ENCODE measurements at places on chromosomes 7 and 10.

- DNase-seq = no peak
Measured at GRCh38 chr10:59839576-59839975, 66.8 kb downstream of the CCDC6 start.

GRCh38 chr10:75035975-75036708 is 75.3 kb upstream of the SAMD8 start:
- no peak for DNase-seq

DNA sequence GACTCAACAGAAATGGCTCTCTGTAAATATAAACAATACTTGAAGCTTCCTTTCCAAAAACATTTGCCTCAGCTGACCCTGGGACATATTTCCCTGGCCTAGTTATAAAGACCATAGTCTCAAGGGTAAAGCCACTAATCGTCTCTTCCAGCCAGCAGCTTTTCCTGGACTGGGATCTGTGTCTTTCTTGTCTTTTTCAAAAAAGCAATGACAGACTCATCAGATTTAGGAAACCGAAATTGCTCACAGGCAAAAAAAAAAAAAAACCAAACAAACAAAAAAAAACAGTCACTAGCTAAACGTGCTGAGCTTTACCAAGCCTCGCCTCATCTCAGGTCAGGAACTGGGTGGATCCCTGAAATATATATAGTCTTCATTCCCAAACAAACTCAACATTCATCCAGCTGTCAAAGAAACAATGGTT is 23.5 kb downstream of the STN1 start:
- DNase-seq = no peak

DNA sequence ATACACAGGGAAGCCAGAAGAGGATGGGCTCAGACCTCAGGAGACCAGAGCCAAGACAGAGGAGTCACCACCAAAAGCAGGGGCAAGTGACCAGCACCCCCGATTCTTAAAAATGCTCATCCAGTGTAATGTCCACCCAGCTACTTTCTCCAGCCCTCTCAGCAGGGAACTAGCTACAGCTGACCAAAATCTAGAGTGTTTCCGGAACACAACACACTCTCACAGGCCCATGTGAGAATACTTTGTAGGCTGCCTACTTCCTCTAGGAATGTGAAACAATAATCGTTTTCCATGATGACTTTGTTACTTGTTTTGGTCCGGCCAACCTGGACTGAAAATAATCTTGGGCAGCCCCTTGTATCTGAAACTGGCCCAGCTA is 14.5 kb downstream of the PSAP start:
- no peak for DNase-seq

DNA sequence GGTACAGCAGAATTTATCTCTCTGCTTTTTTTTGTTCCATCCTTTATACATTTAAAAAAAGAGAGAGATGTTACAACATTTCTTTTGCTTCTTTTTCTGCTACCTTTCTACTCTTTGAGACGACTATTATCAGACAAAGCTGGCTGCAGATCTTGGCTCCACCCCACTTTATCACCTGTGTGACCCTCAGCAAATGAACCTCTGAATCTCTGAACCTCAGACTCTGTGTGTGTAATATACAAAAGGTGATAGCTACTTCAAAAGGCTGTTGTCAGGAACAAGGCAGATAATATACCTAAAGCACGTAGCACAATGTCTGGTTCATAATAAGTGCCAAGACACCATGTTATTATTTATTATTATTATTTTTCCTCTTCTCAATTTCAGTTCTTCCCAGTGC is 32.6 kb upstream of the UBE2D1 start:
- DNase-seq = no peak

- no peak for DNase-seq
Measured at GRCh38 chr10:6877722-6878392, 297.8 kb upstream of the PRKCQ start.

DNA sequence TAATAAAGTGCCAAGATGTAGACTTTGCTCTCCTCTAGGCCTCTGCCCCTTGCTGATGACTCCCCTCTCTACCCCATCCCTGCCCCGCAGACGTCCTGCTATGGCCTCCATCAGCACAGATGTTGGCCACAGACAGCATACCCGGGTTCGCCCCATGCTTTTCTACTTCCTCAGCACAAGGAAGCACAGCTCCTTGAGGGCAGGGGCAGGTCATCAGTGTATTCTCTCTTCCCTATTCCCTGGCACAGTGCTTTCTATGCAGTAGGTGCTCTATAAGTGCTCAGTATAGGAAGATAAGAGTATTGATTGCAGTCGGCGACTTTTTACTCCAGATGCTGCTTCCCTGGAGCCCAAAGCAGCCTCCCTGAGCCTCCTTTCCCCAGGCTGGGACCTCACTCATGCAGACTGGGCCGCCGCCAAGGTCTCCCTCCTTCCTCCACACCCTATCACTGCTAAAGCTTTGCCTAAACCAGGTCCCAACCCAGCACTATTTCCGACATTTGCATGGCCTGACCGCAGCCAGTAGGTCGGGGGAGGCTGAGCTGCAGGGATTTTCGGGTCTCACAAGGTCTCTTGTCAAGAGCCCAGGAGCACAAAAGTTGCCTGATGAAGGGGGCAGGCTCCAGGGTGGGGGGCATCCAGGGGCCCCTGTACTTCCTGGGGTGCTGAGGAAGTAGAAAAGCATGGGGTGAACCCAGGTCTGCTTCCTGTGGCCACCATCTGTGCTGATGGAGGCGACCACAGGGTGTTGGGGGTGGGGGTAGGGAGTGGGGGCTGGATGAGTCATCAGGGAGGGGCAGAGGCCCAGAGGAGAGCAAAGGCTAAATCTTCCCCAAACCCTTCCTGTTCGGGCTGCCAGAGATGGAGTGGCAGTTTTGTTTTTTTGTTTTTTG is 8.0 kb downstream of the CALHM3 start:
- DNase-seq = no peak

GRCh38 chr10:51272555-51272954 is 198.3 kb downstream of the PRKG1 start:
- no peak for DNase-seq

DNA sequence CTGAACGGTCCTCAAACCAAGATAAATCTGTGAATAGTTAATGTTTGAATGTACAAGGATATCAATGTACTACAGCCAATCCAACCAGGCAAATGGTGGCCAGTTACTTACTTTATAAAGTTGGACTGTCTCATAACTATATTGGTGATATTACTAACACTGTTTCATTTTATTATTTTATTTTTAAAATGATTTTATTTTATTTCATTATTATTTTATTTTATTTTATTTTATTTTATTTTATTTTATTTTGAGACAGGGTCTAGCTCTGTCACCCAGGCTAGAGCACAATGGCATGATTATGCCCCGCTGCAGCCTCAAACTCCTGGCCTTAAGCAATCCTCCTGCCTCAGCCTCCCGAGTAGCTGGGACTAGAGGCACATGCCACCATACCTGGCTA is 6.8 kb downstream of the IL15RA start:
- no peak for DNase-seq

- DNase-seq = no peak
Measured at GRCh38 chr10:110474826-110475225, 22.9 kb upstream of the DUSP5 start.

DNA sequence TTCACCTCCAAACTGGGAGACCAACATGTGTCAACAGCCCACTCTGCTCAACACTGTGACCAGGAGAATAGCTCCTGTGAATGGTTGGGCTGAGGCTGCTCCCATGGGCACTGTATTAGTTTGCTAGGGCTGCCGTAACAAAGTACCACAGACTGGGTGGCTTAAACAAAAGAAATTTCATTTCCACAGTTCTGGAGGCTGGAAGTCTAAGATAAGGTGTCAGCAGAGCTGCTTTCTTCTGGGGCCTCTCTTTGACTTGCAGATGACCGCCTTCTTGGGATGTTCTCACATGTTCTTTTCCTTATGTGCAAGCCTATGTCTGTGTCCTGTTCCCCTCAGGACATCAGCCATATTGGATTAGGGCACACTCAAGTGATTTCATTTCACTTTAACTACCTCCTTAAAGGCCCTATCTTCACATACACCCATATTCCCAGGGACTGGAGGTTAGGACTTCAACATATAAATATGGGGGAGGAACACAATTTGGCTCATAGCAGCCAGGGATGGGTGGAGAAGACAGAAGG is 90.3 kb downstream of the CPED1 start:
- no peak for DNase-seq

DNA sequence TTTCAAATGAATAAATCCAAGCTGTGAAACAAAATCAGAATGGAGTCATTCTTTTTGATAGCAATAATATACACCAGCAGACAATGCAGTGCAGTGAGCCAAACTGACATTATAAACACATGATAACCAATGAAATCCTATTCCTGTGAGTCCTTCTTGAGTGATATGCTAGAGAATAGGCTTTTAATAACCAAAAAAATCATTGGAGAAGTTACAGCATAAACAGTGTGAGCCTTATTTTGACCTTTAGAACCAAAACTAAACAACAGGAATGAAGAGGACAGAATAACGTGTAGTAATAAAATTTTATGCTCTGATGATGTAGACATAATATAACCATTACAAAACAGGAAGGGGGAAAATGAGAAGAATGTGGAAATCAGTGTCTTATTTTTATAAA is 8.7 kb downstream of the HUS1 start:
- DNase-seq = no peak

GRCh38 chr10:29248158-29248557 is 40.7 kb upstream of the LYZL1 start:
- no peak for DNase-seq

DNA sequence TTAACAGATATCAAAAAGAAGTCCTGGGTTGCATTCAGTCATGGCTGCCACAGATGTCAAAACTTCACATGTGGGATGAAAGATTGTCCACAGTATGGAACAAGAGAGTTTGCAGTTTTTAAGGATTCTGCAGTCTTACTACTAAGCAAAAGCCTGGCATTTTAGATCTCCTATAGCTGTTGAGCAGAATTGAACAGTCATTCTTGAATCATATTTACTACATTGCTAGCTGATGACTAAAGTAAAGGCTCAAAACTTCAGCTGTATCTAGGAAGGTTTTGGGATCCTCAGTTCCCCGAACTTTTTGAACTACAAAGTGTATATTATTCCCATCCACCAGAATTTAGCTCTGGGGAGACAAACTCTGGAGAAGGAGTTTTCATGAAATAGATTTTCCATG is 31.0 kb downstream of the BET1 start:
- DNase-seq = no peak

DNA sequence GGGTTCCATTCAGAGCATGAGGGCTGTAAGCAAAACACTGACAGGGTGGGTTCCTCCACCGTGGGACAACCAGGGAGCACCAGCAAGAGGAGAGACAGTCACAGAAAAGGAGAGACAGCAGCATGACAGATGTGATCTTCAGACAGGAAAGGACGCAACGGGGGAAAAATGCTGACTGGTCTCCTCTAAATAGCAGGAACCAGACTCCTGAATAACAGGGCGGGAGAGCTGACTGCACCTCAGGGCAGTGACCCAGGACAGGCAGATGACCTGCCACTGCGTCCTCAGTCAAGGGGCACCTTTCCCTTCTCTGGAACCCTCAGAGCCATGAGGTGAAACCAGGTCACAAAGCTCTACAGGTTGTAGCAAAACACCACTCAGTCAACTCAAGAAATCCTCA is 37.0 kb downstream of the CDCA7L start:
- DNase-seq = no peak

- no peak for DNase-seq
Measured at GRCh38 chr10:677750-678661, 11.5 kb downstream of the DIP2C start.

DNA sequence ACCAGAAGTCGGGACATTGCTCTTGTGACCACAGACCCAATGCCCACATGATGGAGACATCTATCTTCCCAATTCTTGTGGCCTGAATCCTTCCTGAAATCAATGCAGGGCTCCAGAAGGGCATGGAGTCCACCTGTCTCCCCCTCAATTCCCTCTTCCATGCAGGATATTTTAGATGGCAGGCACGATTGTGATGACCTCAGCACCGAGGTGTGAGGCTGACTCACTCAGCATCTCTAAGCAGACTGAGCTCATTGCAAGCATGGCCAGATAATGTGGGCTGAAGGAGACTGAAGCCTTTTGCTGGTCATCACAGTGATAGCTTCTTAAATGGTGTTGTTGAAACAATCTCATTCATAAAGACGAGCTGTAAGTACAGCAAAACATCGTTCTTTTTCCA is 374.9 kb upstream of the PODXL start:
- no peak for DNase-seq

DNA sequence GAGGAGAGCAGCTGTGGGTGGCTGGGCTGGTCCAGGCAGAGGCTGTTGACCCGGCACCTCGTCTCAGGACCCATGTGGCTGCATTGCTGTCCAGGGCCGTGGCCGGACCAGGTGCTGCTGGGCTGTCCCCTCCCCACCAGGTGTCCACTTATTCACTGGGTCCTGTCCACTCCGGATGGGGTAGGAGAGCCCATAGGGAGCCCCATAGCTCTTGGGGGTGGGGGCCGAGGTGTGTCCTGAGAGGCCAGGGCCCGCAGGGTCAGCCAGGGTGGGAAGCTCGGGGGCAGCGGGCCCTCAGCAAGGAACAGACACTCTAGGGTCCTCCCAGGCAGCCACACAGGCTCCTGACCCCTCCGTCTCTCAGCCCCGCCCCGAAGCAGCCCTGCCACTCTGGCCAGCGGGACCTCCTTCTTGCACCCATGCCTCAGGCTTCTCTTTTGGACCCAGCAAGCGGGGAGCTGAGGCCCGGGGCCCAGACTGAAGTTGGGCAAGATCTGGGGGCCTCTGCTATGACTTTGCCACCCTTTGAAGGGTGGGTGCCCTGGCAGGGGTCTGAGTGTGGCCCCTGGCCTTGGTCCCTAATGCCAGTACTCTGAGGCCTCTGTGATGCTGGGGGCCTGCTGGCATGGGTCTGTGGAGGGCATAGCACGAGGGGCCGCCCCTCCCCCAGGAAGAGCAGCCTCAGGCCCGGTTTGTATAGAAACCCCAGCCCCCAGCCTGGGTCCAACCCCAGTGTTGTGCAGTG is 86.4 kb downstream of the NKX6-2 start:
- DNase-seq = peak; percentile 57

- no peak for DNase-seq
Measured at GRCh38 chr7:31437250-31437865, 76.5 kb upstream of the ITPRID1 start.

GRCh38 chr10:73908853-73909539 is 1.9 kb upstream of the PLAU start:
- DNase-seq = no peak

DNA sequence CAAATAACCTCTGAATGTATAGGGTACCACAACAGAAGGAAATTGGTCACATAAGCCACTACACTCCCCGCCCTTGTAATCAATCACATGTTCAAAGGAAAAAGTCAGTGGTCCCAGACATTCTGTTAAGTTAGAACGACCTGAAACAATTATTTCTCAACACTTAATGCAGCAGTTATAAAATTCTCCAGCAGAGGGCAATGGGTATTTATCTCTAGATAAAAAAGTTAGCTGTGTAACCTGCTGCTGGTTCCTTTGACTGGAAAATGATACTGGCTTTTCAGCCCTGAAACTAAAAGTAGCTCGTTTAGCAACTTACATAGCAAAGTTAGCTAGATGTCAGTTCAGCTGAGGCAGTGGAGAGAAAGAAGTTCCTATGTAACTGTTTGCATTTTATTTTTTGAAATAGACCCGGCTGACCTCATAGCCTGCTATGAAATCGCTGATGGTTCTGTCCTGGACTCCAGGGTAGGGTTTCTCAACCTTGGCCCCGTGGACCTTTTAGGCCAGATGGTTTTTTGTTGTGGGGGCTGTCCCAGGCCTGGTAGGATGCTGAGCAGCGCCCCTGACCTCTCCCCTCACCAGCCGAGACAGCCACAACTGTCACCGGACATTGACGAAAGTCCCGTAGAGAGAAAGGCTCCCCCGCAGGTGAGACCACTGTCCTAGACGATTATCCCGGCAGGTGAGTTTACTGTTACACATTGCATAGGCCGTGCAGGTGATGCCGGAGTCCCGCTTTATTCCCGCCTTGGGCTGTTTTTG is 40.2 kb upstream of the PROSER2 start:
- DNase-seq = no peak
